ENCODE measurements at places on chromosomes 12 and 14. TPM values are rescaled to one million over a fixed set of nuclear protein-coding genes. Genes with fewer than 3 reads are reported as not detected.
A peak's percentile ranks its signal among the peaks of the same experiment; 100 is the strongest.

BIN2 gene
- 1.7 TPM for total RNA-seq

TAS2R9 gene
- total RNA-seq: not detected

OAS1 gene
- total RNA-seq: 10.4 TPM

SERPINA12 gene
- total RNA-seq: not detected

DNA sequence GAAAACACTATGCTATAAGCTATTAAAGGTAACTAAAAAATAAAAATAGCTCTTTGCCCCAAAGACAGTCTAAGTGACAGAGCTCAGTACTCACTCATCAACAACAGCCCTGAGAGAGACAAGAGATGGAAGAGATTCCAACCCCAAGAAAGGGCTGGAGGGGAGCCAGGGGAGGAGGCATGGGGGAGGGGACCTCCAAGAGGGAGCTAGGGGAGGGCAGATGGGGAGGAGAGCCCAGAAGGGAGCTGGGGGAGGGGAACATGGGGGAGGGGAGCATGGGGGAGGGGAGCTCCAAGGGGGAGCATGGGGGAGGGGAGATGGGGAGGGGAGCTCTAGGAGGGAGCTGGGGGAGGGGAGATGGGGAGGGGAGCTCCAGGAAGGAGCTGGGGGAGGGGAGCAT is 7.7 kb downstream of the SSH1 start:
- no peak for DNase-seq

DNA sequence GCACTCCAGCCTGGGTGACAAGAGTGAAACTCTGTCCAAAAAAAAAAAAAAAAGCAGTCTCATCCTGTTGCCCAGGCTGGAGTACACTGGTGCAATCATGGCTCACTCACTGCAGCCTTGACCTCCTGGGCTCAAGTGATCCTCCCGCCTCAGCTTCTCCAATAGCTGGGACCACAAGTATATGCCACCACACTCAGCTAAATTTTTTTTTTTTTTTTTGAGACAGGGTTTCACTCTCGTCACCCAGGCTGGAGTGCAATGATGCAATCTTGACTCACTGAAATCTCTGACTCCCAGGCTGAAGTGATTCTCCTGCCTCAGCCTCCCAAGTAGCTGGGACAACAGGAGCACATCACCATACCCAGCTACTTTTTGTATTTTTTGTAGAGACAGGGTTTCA is 5.2 kb upstream of the CNPY2 start:
- DNase-seq: no peak

GRCh38 chr14:59328454-59328853 is 136.7 kb downstream of the GPR135 start:
- no peak for DNase-seq

DNA sequence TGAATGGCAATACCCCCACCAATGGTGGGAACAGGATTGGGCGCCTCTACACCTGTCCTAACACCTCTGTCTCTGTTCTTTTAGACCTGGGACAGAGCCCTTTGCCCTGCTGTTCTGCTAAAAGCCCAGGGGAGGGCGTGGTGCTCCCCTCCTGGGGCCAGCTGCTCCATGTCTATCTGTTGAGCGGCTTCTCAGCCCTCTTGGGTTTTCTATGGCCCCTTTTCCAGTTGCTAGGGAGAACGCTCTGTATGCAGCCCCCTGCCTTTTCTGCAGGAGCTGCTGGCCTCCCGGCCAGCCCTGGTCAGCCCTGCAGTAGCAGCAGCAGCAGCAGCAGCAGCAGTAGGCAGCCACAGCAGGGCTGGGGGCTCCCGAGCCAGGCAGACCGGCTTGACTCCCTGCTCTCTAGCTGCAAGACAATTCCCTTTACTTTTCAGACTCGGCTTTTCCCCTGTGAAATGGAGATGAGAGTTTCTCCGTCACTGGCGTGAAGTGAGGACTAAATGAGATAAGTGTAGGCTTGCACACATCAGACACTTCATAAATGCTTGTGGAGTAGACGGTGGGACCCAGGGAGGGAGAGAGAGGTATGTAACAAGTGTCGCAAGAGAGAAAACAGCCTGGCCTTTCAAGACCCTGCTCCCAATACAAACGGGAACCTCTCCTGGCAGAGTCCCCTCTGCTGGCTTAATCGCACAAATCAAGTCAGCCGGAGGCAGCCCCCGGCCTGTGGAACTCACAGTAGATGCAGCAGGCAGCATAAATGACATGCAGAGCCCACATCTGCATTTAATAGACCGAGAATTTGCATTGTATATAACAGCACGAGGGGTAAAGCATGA is 1.0 kb downstream of the RTL1 start:
- DNase-seq: peak; percentile 66

DNA sequence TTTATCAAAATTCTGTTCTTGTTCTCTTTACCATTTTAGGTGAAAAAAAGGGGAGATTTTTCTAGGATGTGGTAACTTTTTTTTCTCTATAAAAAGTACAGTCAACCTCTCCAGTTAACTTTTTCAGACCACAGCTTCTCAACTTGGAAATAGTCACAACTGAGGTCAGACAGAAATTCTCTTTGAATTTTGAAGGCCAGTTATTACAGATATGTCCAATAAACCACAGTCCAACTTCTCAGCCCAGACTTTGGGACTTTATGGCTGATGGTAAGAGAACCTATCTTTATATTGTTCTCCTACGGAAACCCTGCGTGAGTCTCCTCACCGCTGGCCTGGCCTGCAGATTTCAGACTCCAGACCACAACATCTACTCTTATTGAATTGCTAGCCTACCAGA is 176.7 kb downstream of the DACT1 start:
- no peak for DNase-seq

- DNase-seq: no peak
Measured at GRCh38 chr14:72686101-72686500, 207.8 kb downstream of the DPF3 start.

DNA sequence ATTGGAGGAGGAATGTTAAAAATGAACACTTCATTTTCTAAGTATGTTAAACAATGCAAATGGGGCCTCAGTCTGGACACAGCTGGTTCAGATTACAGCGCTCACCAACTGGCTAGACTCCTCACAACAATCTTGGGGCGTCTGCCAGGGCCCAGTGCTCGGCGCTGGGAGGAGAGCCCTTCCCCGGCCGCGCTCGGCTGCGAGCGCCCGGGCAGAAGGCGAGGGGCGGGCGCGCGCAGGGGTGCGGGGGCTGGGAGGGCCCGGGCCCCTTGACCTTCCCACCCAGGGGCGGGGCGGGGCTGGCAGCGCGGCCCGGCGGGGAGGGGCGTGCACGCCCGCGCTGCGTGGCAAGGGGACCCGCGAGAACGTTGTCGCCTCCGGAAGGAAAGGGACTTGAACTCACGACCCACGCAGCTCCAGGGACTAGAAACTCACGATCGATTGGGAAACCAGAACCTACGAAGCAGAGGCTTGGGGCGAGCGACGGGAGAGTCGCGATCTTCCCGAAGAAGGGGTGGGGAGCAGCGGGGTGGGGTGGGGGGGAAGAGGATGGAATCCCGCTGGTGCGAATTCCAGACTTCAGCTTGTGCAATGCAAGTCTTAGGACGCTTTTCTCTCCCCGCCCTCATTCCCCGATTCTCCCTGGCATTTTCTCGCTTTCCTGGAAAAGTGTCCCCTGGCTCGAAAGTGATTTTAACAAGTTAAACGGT is at the start of gene FBLN5:
TSS of gene FBLN5 (minus strand) at position 220 of the 710 bp plus-strand sequence. CDS start 465 bp downstream, outside the sequence.
- no peak for DNase-seq

- DNase-seq: no peak
Measured at GRCh38 chr12:46459861-46460545, 87.4 kb upstream of the SLC38A2 start.

GRCh38 chr12:80617733-80618132 is 89.7 kb upstream of the MYF6 start:
- DNase-seq: no peak

DNA sequence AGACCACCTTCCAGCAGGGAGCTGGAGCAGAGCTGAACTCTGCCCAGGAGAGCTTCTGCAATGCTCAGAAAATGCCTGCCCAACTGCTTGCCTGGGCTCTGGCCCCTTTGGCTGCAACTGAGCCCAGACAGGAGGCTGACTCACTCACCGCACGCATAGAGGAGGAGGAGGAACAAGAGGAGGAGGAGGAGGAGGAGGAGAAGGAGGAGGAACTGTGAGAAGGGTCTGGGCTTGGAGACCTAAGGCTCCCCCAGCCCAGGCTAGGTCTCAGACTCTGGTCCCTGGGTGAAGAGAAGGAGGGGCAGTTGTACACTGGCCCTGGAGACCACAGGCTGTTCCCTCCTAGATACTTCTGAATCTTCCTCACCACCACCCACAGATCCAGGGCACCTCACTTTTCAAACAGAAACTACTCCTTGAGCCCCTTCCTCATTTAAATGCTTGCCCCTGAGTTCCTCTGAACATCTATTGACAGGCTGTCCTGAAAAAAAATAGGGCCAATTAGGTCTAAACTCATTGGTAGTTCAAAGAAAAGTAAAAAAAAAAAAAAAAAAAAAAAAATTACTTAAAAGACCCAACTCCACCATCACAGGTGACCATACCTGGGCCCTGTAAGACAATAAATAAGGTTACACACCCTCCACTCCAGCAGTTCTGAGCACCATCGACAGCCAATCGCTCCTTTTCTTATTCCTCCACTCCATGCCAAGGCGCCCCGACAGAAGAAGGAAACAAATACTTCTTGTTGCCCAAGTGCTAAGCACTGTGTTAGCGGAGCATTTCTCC is 674 bp downstream of the VDR start:
- DNase-seq: no peak

DNA sequence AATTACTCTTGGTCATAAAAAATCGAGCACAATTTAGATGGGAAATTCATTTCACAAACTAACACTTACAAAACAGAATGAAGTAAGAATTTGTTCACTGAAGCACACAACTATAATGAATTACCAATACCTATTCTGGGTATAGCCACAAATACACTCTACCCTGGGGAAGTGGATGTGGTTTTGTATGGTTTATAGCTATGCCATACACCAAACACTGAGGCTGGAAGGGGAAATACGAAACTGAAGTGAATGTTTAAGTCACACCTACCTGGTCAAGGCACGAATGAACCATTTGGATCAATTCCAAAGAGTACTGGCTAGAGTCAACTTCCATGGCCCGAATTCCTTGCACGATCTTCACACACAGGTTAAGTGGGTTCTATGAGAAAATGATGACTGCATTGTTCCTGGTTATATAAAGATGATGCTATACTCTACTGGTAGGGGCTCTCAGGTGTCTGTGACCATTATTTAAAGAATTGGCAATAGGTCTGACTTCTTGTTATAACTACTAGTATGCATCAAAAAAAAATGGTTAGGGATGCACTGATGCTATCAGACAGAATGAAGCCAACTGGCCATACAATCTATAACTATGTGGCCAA is 12.8 kb downstream of the NEK9 start:
- DNase-seq: no peak

- peak; percentile 77 for DNase-seq
Measured at GRCh38 chr14:62631176-62631575, 414.1 kb downstream of the KCNH5 start.

DNA sequence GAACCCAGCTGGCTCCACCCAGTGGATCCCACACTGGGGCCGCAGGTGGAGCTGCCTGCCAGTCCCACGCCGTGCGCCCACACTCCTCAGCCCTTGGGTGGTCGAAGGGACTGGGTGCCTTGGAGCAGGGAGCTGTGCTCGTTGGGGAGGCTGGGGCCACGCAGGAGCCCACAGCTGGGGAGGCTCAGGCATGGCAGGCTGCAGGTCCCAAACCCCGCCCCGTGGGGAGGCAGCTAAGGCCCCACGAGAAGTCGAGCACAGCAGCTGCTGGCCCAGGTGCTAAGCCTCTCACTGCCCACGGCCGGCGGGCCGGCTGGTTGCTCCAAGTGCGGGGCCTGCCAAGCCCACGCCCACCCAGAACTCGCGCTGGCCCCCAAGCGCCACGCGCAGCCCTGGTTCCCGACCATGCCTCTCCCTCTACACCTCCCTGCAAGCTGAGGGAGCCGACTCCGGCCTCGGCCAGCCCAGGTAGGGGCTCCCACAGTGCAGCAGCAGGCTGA is 56.2 kb downstream of the ANO2 start:
- DNase-seq: no peak

- no peak for DNase-seq
Measured at GRCh38 chr14:28083389-28083788, 683.2 kb upstream of the FOXG1 start.

DNA sequence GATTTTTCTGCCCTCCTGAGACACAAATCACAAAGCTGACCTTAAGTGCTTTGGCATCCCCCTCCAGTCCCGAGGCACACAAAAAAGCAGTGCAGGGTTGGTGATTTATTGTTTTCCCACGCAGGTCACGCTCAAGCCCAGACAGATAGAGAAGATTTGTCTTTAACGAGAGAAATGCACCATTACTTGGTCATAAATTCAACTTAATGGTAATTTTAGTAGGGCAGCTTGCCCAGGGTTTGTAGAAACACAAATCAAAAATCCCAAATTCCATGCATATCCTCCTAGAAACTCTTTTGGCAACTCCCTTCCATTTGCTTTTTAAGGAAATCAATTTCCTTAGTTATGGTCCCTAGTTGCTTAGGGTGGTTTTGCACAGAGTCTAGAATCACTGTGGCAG is 132.6 kb downstream of the IGF1 start:
- no peak for DNase-seq

GRCh38 chr12:20366776-20367409 is 1.4 kb upstream of the PDE3A start:
- DNase-seq: no peak

GRCh38 chr12:70885956-70886355 is 34.6 kb downstream of the PTPRR start:
- no peak for DNase-seq

DNA sequence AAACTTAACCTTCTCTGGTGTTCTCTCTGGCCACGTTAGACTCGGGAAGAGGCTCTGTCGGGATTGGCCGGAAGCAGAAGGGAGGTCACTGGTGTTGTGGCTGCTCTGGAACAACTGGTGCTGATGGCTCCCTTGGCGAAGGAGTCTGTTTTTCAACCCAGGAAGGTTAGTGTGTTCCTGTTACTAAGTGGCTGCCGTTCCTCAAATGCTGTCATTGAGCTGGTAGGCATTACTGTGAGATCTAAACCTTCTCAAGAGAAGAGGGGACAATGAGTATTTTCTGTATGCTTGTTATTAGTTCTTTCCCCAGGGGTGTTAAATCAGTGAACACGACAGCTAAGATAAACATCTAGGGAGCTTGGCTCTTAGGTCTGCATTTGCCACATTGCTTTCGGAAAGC is 18.3 kb downstream of the POP5 start:
- no peak for DNase-seq

GRCh38 chr14:103879570-103880347 is 32.4 kb upstream of the PPP1R13B start:
- no peak for DNase-seq

DNA sequence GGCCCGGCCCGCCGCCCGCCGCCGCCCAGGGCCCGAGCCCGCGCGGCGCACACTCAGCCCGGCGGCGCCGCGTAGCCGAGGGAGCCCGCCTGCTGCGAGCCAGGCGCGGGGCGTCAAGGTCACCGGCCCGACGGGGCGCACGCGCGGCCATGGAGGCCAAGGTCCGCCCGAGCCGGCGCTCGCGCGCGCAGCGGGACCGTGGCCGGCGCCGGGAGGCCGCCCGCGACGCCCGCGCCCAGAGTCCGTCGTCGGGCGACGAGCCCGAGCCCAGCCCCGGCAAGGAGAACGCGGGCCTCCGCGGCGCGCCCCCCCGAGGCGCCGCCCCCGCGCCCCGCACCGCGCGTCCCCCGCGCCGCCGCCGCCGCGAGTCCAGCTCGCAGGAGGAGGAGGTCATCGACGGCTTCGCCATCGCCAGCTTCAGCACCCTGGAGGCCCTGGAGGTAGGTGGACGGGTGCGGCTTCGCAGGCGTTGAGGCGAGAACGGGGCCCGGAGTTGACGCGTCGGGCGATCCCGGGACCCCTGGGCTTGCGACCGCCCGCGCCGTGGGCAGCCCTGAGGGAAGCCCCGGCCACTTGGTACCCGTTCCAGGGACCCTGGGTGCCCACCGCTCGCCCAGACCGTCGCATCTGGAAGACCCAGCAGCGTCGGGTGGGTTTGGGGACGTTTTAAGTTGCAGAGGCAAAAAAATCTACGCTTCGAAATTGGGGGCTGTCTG is 629 bp downstream of the FBRSL1 start:
- DNase-seq: no peak

- DNase-seq: no peak
Measured at GRCh38 chr14:30058401-30058800, 130.8 kb upstream of the PRKD1 start.

Data from esophagus muscularis mucosa (tissue), 4 donors.